CD4-positive, alpha-beta T cell treated with Interleukin-2 at 100 ng/mL for 4 hours (primary cell): ENCODE measurements at places on chromosomes 1 and 21.

DNA sequence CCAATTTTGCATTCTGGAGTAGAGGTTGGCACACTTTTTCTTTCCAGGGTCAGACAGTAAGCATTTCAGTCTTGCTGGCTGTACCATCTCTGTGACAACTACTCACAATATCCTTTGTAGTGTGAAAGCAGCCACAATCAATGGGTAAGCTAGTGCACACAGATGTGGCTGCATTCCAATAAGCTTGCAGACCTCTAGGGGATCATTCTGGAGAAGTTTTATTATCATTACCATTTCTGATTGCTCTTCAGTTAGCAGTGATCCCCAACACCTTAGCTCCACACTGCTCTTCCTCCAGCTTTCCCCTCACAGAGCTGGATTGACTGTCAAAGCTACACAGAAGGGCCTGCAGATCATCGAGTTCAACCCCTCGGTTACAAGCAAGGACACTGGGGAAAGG is 9.1 kb downstream of the RXRG start:
- DNase-seq, result no peak

- DNase-seq, result peak; percentile 14
Observed at GRCh38 chr21:38323721-38324531, 67.1 kb downstream of the KCNJ15 start.

DNA sequence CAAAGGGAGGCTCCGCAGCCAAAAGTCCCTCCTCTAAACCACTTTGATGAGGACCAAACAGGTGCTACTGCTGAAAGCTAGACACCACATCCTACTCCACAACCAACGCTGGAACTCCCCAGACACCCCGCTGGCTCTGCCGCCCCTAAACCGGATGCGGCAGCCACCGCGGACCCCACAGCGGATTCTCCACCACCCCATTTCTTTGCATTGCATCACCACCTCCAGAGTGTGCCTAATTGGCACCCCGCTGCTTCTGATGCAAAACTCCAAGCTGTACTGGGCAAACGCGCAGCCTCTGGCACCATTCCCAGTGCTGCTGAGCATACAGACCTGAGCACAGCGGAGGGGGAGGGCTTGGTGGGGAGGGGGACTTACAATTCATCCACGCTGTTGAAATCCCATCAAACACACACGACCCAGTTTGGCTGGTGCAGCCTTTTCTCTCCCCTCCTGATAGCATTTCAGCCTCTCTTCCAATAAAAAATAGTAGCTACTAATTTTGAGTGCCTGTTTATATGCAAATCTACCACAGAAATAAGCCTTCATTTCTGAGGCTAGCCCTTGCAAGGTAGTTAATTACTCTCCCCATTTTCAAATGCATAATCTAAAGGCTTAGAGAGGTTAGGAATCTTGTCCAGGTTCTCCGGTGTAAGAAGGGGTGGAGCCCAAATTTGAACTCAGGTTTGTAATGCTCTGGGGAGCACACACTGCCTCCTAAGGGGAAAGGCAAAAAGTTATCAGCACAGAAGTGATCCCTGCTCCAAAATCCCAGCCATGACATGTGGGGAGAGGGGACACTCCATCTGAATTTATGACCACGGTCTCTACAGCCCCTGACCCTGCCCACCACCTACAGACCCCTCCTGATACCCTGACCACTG is 12.2 kb upstream of the RGS16 start:
- peak; percentile 90 for DNase-seq

DNA sequence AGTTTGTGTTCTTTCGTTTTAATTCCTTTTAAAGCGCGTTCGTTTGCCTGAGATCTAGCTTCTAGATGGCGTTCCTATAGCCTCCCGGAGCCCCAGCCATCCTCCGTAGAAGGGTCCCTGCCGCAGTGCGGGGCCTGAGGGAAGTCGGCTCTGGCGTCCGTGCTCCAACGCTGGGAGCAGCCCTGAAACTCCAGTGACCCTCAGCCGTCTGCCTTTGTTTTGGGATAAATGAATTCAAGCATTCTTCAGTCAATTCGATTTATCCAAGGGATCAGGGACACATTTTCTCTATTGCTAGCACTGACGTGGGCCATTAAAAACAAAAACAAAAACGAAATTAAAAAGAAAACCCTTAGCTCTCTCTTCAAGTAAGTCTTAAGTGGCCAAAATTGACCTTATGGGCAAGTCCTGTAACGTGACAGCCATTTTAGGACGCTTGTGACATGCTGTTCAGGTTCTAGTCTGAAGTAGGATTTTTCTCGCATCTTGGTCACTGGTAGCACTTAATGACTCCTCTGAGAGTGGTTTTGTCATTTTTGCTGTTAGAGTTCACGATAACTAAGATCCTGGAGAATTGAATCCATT is 742 bp upstream of the HSPA13 start:
- peak; percentile 12 for DNase-seq

DNA sequence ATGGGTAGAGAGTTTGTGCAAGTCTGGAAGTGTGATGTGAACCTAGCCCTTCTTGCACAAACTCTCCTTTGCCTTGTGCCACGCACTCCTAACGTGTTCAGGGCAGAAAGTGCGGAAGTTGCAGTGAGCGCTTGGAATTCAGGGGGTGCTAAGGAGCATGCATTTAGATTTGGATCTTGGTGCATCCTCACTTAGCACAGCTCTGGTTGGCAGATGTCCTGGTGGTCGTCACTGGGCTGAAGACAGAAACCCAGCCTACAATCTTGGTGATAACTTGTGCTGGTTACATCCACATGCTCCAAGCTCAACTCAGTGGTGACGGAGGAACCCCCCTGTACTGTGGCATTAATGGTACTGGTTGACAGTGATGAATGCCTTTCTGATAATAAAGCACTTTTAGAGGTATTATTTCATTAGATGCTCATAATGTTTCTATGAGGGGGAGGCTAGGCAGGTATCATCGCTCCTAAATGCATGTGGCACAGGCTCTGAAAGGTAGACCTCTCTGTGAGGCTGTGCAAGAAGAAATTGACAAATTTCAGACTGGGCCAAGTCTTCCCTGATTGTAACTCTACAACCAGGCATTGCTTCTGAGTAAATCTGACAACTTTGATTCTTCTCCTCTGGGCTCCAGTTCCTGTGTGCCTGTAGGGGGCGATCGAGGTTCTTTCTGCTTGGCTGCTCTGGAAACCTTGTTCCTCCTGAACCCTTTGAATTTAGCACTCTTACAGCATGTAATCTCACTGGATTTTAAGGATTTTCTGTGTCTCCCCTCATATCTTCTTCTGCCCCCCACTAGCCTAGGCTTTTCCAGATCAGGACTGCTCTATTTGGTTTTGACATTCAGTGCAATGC is 40.6 kb downstream of the MAPKAPK2 start:
- peak; percentile 66 for DNase-seq

- no peak for DNase-seq
Observed at GRCh38 chr1:67566803-67567377, 118.1 kb upstream of the GADD45A start.

GRCh38 chr1:81666586-81666985 is 134.1 kb upstream of the ADGRL2 start:
- no peak for DNase-seq
